Activated T-helper 17 cell treated with anti-CD3 and anti-CD28 coated beads, Interleukin-2, amount 50 U/mL, for 72 hours (primary cell): ENCODE measurements at places on chromosomes 16 and 17.

GRCh38 chr16:56999409-57000270, 10.3 kb downstream of the NLRC5 start:
- ATAC-seq, result peak; percentile 53

DNA sequence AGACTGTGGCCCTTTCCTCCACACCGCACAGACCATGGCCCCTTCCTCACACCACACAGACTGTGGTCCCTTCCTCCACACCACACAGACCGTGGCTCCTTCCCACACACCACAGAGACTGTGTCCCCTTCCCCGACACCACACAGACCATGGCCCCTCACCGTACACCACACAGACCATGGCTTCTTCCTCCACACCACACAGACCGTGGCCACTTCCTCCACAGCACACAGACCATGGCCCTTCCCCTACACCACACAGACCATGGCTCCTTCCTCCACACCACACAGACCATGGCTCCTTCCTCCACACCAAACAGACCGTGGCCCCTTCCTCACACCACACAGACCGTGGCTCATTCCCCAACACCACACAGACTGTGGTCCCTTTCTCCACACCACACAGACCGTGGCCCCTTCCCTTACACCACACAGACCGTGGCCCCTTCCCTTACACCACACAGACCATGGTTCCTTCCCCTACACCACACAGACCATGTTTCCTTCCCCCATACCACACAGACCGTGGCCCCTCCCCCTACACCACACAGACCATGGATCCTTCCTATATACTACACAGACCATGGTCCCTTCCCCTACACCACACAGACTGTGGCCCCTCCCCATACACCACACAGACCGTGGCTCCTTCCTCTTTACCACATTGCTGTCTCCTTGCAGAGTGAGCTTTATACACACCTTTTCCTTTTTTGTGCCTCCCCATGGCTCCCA, 297.5 kb upstream of the FOXF1 start:
- no peak for ATAC-seq

DNA sequence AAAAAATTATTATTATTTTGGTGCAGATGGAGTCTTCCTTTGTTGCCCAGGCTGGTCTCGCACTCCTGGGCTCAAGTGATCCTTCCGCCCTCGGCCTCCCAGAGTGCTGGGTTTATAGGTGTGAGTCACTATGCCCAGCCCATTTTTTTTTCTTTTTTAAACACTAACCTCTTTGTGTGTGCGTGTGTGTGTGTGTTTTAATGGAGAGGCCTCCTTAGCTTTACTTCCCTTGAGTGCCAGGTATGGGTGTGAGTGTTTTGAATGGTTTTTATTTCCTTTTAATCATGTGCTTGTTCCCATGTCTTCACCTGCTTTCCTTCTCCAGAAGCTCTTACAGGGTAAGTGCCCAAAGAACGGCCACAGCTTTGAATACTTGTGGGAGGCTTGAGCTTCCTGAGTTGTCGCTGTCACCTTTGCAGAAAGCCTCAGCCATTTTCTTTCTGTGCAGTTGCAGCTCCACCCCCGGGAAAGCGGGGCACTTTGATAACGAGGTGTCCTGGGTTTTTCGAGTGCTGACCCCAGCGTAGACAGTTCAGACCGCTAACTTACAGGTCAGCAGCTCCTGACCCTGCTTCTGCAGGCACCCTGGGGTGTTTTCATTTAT, 22.6 kb downstream of the AKAP1 start:
- ATAC-seq, result no peak

DNA sequence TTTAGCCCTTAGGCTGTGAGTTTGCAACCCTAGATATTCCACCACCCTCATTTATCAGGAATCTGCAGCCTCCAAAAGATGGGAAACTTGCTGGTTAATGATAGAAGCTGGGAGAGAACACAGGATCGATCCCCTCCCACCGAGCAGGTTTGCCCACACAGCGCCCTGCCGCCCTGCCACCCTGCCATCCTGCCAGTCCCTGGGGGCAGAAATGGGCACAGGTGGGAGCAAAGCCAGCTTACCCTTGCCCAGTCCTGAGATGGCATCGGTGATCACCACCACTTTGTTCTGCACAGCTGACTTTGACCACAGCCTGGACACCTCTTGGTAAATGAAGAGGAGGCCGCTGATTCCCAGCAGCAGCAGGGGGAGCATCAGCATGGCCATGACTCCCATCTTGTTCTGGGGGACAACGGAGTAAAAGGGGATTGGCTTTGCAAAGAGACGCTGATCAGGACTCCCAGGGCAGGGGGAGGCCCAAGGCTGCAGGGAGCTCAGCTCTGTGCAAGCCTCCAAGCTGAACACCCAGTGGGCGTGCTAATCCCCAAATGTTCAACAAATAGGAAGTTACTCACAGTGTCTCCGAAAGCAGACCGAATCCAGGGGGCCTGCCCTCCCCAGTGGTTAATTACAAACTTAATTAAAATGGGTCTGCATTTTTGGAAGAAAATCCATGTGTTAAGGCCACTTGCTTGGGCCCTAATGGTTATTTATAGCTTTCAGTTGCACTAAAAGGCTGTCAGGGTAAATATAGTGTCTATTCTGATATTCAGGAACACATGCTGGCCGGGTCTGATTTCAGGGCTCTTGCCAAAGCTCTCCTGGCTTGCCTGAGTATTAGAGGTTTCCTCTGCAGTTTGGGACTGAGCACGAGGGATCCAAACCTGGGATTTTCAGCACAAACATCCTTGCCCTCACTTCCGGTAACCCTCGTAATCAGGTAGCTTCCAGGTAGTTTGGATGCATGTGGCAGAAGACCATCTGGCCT, at the start of gene DHRS7C:
Gene DHRS7C (minus strand): TSS at position 704 of the 988 bp plus-strand sequence. CDS start 308 bp downstream, at position 396.
- ATAC-seq, result no peak

DNA sequence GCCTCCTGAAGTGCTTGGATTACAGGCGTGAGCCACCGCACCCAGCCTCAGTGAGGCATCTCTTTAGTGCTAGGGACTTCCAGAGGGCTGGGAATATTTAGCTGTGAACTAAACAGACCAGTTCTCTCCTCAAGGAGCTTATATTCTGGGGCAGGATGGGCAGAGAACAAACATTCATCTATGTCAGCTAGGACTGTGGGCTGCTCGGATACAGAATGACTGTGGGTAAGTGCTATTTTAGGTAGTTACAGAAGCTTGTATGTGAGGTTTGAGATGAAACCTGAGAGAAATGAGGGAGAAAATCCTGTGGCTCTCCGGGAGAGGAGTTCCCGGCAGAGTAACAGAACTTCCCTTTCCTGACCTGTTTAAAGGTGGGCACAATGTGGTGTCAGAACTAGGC, 6.2 kb upstream of the INPP5K start:
- ATAC-seq, result no peak

DNA sequence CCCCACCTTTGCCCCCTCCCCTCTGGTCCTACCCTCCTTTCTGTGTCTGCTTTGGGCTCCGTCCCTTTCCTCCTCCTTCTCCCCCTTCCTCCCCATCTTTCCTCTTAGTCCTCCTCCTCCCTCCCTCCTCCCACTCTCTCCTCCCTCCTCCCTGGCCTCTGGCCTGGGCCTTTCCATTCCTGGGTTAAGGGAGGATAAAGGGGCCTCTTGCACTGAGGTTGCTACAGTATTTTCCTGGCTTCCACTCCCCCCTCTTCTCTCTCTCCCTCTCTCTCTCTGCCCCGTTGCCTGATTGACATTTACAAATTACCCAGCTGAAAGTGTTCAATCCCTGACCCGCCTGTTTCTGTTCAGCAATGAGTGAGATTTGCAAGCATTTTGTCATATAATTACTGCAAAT, 44.0 kb downstream of the MRM1 start:
- no peak for ATAC-seq
